ENCODE measurements at places on chromosomes 2 and 18. TPM values are rescaled to one million over a fixed set of nuclear protein-coding genes. Genes with fewer than 3 reads are reported as not detected.

The COLEC12 gene
- total RNA-seq = 54.9 TPM

The CRYBA2 gene
- not detected for total RNA-seq

The MEIS1 gene
- total RNA-seq = 63.4 TPM

The ACSL3 gene
- 54.6 TPM for total RNA-seq

The SGO2 gene
- 2.7 TPM for total RNA-seq

The FAM237A gene
- not detected for total RNA-seq

The RNF144A gene
- 11.8 TPM for total RNA-seq

The PFN4 gene
- 1.0 TPM for total RNA-seq

The ITM2C gene
- 54.7 TPM for total RNA-seq

The ARHGAP15 gene
- total RNA-seq = 23.2 TPM
